Activated B cell treated with CpG ODN at 0.5 μM for 24 hours (primary cell): ENCODE measurements at places on chromosomes 5 and 9.

- no peak for DNase-seq
Observed at GRCh38 chr9:118928722-118929121, 440.5 kb downstream of the BRINP1 start.

- DNase-seq = no peak
Observed at GRCh38 chr9:136147890-136148714, 29.4 kb upstream of the TMEM250 start.

DNA sequence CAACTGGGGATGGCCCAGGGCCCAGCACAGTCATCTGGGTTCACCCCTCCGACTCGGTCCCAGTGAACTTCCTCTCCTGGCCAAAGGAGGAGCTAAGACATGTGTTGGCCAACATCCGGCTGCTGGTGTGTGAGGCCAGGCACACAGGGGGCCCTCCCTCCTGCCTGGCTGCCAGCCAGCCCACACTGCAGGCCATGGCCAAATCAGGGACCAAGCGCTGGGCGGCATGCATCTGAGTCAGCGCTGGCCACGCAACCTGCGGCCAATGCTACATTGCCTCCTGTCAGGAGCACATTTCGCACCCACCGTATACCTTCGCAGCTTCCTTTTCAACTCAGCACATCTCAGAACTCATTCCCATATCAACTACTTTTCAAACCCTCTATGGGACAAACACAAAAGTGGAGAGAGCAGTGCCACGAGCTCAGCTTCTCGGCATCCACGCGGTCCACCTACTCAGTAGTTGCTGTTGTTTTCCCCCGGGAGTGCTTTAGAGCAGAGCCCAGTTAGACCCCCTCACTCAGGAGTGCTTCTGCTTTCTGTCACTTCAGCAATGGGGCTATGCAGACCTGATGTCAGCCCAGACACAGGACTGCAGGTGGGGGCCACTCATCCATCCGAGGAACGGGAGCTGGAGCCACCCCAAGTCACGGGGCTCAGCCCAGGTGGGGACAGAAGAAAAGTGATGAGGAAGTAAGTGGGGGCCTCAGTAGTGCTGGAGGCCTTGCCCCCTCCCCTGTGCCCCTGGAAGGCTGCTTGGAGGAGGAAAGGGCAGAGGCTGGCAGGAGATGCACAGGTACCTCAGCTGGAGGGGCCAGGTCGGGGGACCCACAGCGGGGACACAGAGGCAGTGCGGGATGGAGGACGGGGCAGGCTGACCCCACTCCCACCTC lies 13.9 kb downstream of the NINJ1 start:
- DNase-seq = no peak

DNA sequence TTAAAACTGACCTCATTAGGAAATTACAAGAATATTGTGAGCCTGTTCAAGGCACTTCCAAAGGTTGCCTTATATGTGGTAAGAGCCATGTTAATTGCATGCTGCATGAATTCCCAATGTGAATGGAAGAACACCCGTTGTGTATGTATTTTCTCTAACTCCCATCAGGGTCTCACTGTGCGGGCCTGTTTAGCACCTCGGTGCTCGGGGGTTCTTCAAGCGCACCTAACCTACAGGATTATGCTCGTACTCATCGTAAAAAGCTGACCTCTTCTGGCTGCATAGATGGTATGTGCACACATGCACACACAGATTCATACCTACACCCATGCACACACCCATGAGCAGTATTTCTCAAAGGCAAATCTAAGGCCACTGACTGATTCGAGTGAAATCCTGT lies 66.1 kb downstream of the PPIP5K2 start:
- no peak for DNase-seq

DNA sequence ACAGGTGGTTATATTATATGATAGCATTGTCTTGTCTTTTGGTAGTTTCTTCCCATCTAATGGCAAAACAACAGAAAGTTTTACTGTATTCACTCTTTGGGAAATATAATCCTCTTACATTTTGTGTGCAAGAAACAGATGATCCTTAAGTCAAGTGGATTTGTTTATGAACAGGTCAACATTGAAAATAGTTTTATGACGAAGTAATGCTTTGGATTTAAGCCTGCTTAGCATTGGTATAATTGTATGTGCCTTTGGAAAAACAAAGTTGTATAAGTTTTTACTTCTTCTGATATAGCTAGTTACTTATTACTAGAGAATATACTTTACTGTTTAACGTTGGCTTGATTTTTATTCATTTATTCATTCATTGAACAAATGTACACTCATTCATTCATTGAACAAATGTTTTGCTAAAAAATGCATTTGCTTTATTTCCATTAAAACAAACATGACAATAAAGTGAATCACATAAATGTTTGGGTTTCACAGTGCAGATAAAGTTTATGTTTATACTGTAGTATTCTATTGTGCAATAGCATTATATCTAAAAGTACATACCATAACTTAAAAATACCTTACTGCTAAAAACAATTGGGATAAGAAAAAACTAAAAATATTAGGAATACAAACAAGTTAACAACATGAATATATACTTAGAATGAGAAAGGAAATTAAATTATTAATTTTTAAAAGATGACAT lies 12.3 kb downstream of the SGCD start:
- no peak for DNase-seq

DNA sequence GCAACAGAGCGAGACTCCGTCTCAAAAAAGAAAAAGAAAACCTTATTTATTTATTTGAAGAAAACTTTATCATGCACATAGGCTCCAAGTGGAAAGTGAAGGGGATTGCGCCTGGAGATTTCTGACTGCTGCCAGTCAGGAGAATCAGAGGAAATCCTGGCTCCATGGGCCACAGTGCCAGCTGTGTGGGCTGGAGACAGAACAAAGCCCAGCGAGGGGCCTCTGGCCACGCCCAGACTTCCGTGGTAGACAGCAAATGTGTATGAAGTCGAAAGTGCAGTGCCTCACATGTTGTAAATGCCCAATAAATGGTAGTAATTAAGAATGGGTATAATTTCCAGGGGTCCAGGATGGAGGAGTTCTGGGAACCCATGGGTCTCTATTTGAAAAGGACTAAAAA lies 75.8 kb upstream of the WWC1 start:
- DNase-seq = no peak

GRCh38 chr5:66546541-66546940 lies 49.7 kb upstream of the MAST4 start:
- no peak for DNase-seq

DNA sequence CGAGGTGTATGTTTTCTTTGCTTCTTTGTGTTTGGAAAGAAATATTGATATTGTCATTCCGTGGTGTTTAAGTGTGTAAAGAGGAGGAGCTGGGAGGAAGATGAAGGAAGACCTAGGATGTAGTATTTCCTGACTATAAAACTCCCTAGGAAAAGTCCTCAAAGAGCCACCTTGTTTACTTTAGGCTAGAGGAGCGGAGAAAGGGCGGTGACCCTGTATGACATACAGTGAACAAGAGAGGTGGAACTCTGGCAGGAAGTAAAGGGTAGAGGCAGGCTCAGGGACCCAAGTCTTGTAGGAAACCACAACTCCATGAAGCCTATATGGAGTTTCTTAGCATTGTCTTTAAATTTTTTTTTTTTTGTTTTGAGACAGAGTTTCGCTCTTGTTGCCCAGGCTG lies 303.9 kb downstream of the DOCK8 start:
- DNase-seq = no peak

- DNase-seq = no peak
Observed at GRCh38 chr5:119409235-119409815, 43.0 kb upstream of the HSD17B4 start.

- DNase-seq = no peak
Observed at GRCh38 chr9:114592356-114592755, 4.8 kb downstream of the ATP6V1G1 start.

- no peak for DNase-seq
Observed at GRCh38 chr5:60495644-60496520, 204.1 kb downstream of the DEPDC1B start.

DNA sequence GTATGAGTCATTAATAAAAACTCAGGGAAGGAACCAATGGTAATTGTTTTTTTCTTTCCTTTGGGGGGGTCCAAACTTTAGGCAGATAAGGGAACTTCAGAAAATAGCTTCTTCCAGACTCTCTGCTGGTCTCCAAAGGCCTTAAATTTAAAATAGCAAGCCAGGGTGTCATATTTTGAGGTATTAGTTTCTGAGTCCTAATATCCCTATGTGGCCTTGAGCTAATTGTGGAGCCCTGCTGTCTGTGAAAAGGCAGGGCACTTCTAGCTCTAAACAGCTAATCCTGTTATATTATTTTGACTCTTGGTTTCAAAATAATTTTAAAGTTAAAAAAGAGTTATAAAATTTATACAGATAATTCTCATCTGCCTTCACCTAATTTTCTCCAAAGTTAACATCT lies 195.7 kb upstream of the PPP1R2B start:
- no peak for DNase-seq

GRCh38 chr9:4861736-4862451 lies 69.2 kb downstream of the RCL1 start:
- DNase-seq = no peak

- no peak for DNase-seq
Observed at GRCh38 chr5:118701791-118702190, 286.6 kb downstream of the DTWD2 start.

GRCh38 chr5:149128023-149128875 lies 13.0 kb upstream of the ABLIM3 start:
- DNase-seq = no peak

DNA sequence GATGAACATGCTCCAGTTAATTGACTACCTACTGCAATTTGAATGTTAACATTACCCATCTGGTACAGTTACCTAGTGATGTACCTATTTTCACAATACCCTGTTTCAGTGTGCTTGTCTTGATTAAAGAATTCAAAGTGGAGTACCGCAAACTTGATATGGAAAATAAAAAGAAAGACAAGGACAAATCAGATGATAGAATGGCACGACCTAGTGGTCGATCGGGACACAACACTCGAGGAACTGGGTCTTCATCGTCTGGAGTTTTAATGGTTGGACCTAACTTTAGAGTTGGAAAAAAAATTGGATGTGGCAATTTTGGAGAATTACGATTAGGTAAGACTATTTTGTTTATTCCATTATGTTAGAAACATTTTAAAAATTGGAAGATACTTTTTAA lies 33.5 kb downstream of the CSNK1G3 start:
- no peak for DNase-seq

DNA sequence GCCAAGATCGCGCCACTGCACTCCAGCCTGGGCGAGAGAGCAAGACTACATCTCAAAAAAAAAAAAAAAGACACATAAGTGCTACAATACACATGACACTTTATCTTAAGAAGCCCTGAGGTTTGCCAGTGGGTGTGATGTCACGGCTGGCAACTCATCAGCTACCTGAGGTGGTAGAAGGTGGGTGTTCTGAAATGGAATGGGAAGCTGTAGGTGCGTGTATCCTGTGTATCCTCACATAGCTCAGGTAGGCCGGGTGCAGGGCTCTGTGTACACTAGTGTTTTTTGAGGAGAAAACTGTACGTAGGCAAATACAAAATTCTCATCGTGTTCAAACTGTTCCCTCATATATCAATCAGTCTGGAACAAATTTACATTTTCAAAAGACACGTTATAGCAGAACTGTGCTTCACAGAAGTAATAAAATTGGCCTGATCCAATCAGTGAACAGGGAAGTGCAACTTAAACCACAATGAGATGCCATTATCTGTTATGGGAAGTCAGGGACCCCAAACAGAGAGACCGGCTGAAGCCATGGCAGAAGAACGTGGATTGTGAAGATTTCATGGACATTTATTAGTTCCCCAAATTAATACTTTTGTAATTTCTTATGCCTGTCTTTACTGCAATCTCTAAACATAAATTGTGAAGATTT lies 10.4 kb downstream of the BICD2 start:
- DNase-seq = no peak

GRCh38 chr5:143146161-143146560 lies 257.3 kb downstream of the NR3C1 start:
- no peak for DNase-seq

- DNase-seq = no peak
Observed at GRCh38 chr9:87606841-87607521, 109.3 kb downstream of the DAPK1 start.

DNA sequence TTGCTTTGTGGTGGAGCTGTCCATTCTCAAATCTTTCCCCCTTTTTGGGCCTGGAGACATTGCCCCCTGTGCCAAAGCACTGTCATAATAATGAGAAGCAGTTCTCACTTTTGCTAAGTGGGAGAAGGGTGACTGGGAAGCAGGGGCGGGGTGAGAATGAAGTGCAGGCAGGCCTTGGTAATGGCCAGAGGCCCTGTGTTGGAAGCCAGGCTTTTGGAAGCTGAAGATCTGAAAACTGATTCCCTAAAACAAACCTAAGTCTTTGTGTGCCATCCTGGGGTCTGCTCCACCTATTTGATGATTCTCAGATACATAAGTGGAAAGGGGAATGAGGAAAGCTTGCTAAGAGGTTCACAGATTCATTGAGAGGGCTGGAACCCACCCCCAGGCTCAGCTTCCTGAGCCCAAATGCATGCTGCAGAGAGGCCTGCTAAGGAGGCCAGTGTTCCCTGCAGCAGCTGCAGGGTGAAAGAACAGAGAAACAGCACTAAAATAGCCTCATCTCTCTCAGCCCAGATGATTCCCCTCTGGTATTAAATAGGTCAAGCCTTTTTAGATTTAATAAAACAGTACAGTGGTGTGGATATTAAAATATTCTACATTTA lies 75.0 kb downstream of the NSG2 start:
- no peak for DNase-seq

- DNase-seq = no peak
Observed at GRCh38 chr5:158324236-158324635, 465.3 kb upstream of the CLINT1 start.

- DNase-seq = no peak
Observed at GRCh38 chr9:71824257-71824656, 55.9 kb upstream of the CEMIP2 start.

DNA sequence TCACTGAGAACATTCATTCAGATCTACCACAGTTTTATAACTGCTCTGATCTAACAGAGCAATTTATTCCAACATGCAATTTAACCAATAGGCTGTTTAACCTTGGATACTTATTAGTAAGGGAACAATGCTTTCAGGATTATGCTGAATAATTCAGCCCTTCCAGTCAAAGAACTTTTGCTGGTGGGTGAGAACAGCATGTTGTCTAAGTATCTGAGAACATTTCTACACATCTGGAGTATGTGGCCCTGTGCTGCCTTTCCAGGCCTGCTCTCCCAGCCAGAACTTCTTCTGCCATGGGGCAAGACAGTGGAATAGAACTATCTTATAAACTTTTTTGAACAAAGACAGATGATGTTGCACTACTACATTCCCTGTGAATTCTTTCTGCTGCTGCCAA lies 55.8 kb downstream of the NFIB start:
- no peak for DNase-seq
